MG63 (cell line): ENCODE measurements at places on chromosomes 11 and 22. TPM values are rescaled to one million over a fixed set of nuclear protein-coding genes. Genes with fewer than 3 reads are reported as not detected.

The COA4 gene
- total RNA-seq = 72.3 and 74.8 TPM in 2 replicates

The MMP3 gene
- total RNA-seq = 6.5 and 17.8 TPM in 2 replicates

The MS4A4A gene
- not detected in 2 replicates for total RNA-seq

- no peak for DNase-seq
Observed at GRCh38 chr11:131179836-131180235, 190.6 kb upstream of the NTM start.

- no peak for DNase-seq
Observed at GRCh38 chr11:78514922-78515502, 59.7 kb downstream of the NARS2 start.

DNA sequence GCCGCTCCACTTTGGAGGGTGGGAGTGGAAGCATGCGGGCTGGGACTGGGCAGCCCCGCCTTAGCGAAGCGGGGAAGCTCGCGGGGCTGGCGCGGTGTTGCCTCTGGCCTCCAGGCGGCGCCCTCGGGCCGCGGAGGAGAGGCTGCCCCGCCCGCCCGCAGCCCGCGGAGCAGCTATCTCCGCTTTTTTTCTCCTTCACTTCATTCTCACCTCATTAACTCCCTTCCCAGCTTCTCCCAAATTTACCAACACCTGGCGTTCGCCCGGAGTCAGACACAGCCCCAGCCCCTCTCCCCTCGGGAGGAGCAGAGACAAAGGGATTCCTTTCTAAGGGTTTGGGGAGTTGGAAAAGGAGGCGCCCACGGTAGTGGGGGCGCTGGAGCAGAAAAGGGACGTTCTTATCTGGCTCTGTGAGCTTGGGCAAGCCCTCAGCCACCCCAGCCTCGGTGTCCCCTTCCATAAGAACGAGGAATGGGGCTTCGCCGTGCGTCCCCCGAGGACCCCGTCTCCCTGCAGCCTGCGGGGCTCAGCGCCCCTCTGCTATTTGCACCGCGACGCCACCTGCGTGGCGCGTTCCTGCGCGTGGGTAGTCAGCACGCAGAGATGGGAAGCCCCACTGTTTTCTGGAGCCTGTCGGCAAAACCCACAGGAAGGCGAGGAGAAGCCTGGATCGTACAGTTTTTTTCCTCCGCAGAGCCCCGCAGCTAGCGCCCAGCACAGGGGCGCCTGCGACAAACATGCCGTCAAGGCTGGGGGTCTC is 1.5 kb upstream of the WNT11 start:
- peak; percentile 71 for DNase-seq

DNA sequence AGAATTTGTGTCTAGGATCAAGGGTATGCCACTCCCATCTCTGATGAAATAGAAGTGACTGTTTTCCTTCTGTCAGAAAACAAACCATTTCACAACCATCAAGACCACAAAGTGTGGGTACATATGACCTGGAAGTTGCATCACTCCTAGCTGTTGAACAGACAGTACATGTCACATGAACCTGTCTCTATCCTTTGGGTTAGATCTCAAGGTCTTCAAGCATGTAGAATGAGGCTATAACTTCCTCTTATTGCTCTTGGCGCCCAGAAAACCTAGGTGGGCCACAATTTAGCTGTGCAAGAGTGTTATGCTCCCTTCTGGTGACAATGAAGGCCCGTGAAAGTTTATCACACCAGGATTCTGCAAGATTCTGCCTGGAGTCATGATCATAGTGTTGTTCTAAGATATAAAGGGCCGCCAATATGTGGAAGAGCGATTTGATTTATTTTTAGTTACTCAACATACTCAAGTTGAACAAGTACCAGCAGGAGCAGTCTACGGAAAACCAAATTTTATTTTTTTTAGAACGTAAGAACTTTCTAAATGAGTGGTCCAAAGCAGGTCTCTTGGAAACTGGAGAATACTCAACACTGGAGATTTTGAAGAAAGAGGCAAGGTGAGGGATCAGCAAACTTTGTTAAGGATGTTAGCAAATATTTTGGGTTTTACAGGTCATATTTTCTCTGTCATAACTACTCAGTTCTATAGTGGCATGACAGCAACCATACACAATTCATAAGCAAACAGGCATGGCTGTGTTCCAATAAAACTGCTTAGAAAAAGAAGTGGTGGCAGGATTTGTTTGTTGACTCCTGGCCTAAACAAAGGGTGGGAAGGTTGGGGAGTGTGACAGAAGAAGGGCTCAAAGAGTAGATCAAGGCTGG is 101.8 kb downstream of the USP35 start:
- no peak for DNase-seq
